ENCODE measurements at places on chromosomes 16 and 17. TPM values are rescaled to one million over a fixed set of nuclear protein-coding genes. Genes with fewer than 3 reads are reported as not detected.

Gene PIK3R6
- 1.9 TPM for total RNA-seq

DNA sequence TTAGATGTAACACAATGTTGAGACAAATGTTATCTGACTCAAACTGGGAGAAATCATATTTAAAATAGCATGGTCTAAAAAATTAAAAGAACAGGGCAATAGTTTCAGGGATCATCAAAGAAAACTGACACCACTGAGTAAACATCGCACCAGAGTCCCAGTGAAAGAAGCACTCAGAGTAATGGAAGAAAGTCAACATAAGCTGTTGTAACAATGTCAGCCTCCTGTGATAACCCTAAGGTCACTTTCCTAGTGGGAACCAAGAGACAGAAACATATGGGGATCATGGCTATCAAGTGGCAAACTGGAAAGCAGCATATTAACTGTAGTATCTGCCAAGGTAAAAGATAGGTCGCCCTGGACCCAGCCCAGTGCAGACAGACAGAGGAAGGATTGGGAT lies 160.8 kb downstream of the CA10 start:
- DNase-seq = no peak

Gene SHCBP1
- total RNA-seq = 1.3 TPM

Gene CCDC200
- total RNA-seq = not detected

Gene PRSS8
- total RNA-seq = 46.3 TPM

DNA sequence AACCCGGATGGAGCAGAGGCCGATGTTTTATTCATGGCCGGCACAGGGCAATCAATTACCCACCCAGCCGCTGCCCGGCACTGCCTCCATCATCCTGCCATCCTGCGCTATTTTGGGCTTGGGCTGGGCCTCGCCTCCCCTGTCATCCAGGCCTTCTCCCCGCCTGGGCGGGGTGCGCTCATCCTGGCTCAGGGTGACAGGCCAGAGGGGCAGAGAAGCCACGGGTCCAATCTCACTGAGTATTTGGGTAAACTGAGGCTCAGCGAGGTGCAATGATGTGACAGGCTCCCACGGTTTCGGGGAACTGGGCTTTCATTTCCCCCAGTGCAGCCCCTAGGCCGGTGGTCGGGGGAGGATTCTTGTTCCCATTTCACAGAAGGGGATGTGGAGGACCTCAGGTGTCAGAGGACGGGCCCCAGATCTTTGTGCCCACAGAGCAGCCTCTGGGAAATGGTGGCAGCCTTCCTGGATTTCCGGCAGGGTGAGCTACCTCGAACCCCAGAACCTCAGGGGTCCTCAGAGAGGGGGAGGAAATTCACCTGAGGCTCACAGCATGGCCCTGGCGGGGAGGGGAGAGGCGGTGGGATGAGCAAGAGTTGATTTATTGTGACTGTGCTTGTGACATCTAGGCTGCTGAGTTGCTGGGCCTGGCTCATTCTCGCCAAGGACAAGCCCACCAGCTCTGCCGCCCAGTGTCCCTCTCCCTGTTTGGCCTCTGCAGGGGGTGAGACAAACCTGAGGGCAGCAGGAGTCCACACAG lies 23.8 kb upstream of the KCNJ12 start:
- peak; percentile 60 for DNase-seq

Gene RFNG
- total RNA-seq = 61.0 TPM

- DNase-seq = no peak
Observed at GRCh38 chr16:27228621-27229501, 25.5 kb downstream of the KDM8 start.

DNA sequence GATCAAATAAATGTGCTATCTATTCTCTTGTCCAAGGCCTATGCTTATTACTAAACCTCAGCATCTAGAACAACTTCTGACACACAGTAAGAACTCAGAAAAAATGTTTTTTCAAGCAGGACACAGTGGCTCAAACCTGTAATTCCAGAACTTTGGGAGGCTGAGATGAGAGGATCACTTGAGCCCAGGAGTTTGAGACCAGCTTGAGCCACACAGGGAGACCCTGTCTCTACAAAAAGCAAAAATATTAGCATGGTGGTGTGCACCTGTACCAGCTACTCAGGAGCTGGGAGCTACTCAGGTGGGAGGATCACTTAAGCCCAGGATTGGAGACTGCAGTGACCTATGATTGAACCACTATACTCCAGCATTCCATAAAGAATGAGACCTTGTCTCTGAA lies 32.5 kb downstream of the USP32 start:
- DNase-seq = no peak

GRCh38 chr17:73835605-73836004 lies 191.4 kb upstream of the SDK2 start:
- DNase-seq = no peak

- DNase-seq = no peak
Observed at GRCh38 chr17:3911271-3912053, 4.8 kb downstream of the P2RX1 start.

GRCh38 chr17:51188271-51188833 lies 22.1 kb downstream of the NME2 start:
- no peak for DNase-seq

Gene TBC1D3C
- not detected for total RNA-seq

DNA sequence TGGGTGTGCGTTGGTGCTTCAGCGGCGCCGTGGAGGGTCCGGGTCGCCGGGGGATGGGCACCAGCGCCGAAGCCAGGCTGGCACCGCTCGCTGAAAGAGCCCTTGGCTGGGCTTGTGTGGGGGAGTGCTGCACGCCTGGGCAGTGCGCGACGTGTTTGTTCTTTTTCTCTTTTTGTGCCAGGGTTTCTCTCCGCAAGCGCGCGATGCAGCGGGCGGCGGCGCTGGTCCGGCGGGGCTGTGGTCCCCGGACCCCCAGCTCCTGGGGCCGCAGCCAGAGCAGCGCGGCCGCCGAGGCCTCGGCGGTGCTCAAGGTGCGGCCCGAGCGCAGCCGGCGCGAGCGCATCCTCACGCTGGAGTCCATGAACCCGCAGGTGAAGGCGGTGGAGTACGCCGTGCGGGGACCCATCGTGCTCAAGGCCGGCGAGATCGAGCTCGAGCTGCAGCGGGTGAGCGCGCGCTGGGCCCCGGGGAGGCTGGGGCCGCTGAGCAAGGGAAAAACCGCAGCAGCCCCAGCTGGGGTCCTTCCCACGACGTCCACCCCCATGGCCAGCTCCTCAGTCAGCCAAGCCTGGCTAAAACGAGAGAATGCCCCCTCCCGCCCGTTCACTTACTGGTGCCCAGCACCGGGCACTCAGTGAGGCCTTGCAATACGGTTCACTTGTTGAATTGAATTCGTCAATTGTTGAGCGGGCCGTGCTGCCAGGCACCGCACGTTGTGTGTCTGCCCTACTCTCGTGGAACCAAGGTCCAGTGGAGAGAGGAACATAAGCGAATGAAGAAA lies 541 bp downstream of the GPT2 start:
- DNase-seq = no peak

Gene HCRT
- total RNA-seq = not detected

- DNase-seq = peak; percentile 72
Observed at GRCh38 chr17:5000237-5000639, 2.5 kb downstream of the KIF1C start.

Gene C17orf100
- 2.1 TPM for total RNA-seq

DNA sequence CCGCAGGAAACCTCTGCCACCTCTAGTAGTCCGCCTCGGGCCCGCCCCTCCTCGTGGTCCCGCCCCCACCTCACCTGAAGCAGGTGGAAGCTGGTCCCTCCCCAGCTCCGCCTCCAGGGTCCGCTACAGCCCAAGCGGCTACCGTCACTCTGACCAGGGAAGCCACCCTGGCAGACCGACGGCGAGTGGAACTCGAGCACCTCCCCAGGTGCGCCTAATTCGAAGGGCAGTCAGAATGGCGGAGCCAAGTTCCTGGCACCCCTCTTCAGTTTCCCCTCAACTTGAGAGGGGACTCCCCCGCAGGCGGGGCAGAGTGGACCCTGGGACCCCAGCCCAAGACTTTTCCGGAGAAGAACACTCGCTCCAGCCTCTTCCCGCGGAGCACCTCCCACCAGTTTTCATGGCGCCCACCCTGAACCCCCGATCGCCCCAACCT lies 507 bp downstream of the FHOD1 start:
- DNase-seq = peak; percentile 87

DNA sequence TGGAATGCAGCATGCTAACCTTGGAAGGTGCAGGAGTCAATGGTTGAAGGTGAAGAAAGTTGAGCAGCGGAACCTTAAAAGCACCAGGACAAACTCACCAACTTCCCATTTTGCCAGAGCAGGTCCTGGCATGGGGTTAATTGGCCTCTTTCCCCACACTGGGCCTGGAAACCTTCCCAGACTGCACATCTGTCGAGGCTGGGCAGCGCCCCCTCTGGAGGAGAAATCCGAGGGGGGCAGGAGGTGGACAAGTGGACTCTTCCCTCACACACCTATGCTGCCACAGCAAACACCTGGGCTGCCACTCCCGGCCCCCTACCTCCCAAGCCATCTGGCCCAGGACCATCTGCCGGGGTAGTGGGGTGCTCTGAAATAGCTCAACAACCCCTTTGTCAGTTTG lies 232.4 kb downstream of the CBLN1 start:
- DNase-seq = no peak

DNA sequence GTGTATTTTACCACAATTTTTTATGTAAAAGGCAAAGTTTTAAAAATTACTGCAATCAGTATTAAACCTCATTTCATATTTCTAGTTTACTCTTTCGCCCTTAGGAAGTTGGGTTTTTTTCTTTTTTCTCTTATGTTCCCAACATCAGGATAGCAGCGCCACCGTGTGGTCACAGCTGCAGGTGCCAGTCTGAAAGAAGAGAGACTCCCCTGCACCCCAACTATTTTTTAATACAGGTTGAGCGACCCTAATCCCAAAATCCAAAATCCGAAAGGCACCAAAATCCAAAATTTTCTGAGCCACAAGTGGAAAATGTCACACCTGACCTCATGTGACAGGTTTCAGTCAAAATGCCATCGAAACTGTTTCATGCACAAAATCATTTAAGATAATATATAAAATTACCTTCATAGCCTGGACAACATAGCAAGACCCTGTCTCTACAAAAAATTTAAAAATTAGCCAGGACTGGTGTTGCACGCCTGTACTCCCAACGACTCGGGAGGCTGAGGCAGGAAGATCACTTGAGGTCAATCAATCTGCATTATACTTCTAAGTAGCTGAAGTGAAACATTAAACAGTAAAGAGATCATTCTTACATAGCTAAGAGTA lies 21.8 kb upstream of the ASGR2 start:
- DNase-seq = no peak

Gene CACNG3
- not detected for total RNA-seq

GRCh38 chr16:1650131-1650530 lies 27.9 kb upstream of the JPT2 start:
- DNase-seq = no peak

- DNase-seq = no peak
Observed at GRCh38 chr17:46732754-46733398, 85.6 kb downstream of the WNT3 start.

GRCh38 chr17:48759288-48759687 lies 30.7 kb upstream of the HOXB13 start:
- no peak for DNase-seq

GRCh38 chr16:83134638-83135037 lies 507.9 kb downstream of the CDH13 start:
- DNase-seq = no peak

DNA sequence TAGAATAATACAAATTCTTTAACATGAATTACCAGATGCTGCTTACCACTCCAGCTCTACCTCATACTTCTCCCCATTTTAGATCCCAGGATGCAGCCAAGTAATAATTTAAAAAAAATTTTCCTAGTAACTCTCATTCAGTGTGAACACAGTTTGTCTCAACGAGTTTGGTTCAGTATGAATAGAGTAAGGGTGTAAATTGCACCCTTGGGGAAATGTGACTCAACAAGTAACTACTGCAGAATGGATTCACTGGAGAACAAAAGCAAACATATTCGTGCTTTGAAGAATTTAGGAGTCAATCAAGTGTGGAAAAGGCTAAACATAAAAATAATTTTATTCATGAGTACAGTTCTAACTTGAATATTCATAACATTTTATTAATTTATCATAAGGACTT lies 23.0 kb downstream of the KCNJ16 start:
- no peak for DNase-seq

- DNase-seq = no peak
Observed at GRCh38 chr17:51372345-51373004, 112.1 kb downstream of the UTP18 start.

Gene PTGES3L
- not detected for total RNA-seq

GRCh38 chr17:1322014-1322428 lies 42.6 kb downstream of the TRARG1 start:
- no peak for DNase-seq

GRCh38 chr16:87877942-87878507 lies 8.7 kb upstream of the SLC7A5 start:
- DNase-seq = no peak

DNA sequence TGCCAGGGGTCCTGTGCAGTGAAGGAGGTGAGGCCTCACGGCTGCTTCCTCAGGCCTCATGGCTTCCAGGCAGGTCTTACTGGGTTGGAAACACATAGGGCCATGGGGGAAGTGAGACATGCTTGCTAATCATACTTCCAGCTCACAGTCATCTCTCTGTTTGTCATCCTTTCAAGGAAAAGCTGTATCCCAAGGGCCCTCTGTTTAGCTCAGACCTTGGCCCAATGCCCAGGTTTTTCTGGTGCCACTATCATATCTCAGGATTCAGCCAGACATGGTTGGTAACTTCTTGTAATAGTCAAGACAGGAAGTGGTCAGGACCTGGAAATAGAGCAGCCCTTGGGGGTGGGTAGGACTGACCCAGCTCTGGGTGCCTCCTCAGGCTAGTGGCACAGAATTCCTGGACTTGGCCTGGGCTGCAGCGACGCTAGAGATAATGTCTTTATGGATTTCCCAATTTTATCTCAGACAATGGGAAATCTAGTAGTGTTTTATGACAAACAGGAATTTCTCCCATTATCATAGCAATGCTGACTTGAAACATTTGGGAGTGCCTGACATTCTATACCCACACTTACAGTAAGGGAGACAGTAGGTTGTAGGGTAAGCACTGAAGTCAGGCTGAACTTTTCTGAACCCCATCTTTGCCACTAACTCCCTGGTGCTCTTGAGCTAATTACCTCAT lies 13.5 kb upstream of the ITGB3 start:
- peak; percentile 93 for DNase-seq

Gene KRT32
- total RNA-seq = 18.0 TPM

- DNase-seq = no peak
Observed at GRCh38 chr16:35862242-35862641, 2402.8 kb downstream of the TP53TG3F start.

- no peak for DNase-seq
Observed at GRCh38 chr16:68384288-68385161, 63.8 kb downstream of the SMPD3 start.
